Smooth muscle cell of trachea (primary cell): ENCODE measurements at places on chromosomes 6 and 20. TPM values are rescaled to one million over a fixed set of nuclear protein-coding genes. Genes with fewer than 3 reads are reported as not detected.

Gene WFDC6
- total RNA-seq, result not detected in 2 replicates

Gene PRKN
- total RNA-seq, result 4.1 and 7.4 TPM in 2 replicates

Gene PDYN
- total RNA-seq, result not detected in 2 replicates

Gene NKX2-4
- not detected in 2 replicates for total RNA-seq

Gene WFDC12
- total RNA-seq, result not detected in 2 replicates

Gene BPIFB2
- total RNA-seq, result not detected in 2 replicates

Gene SLC22A7
- total RNA-seq, result not detected in 2 replicates

Gene TGM3
- under 0.01 TPM in 1 of 2 replicates, not detected in the other for total RNA-seq

Gene CABLES2
- total RNA-seq, result 1.0 and 1.7 TPM in 2 replicates

Gene TENT5A
- 27.2 and 38.9 TPM in 2 replicates for total RNA-seq

Gene CLPSL2
- not detected in 2 replicates for total RNA-seq

Gene GJA1
- total RNA-seq, result 120 and 124 TPM in 2 replicates

Gene PRPH2
- 4.2 and 6.5 TPM in 2 replicates for total RNA-seq
